ENCODE measurements at places on chromosomes 6 and 20.

GRCh38 chr6:36290668-36291620 is 21.1 kb downstream of the PNPLA1 start:
- DNase-seq: no peak

- DNase-seq: no peak
Measured at GRCh38 chr6:158812611-158813010, 6.6 kb downstream of the EZR start.

- DNase-seq: no peak
Measured at GRCh38 chr6:161830866-161831616, 557.2 kb upstream of the AGPAT4 start.

- no peak for DNase-seq
Measured at GRCh38 chr6:29506446-29507067, 18.8 kb upstream of the MAS1L start.

DNA sequence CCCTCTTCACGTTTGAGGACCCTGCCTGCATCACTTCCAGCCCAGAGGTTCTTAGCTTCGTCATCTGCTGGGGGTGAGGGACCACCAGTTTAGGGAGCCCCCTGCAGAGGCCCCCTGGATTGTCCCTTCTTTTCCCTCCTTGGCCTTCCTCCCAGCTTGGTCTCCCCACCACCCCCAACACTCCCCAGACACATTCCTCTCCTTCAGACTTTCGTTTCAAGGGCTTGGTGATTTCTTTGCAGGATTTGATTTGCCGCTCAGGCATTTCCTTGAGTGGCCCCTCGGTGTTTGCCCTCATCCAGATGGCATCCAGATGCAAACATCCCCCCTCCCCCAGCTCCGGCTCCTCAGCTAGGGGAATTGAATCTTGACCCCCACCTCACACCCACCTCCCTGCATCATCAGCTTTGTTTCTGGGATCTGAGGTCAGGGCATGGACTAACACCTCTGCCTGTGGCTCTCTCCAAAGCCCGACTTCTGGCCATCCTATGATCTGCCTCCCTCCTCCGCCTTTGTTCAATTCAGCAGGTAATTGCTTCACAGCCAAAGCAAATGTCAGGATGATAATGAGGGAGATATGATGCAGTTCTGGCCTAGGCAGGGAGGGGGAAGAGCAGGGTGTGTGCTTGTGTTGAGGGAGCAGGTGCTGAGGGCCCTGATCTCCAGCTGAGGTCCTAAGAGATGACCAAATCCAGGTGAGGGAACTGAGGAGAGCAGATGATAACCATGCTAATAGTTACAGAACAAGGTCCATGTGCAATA is 141.5 kb downstream of the VEGFA start:
- DNase-seq: no peak

- no peak for DNase-seq
Measured at GRCh38 chr6:68186870-68187269, 448.2 kb upstream of the ADGRB3 start.

Data from activated CD4-positive, alpha-beta memory T cell treated with anti-CD3 and anti-CD28 coated beads, Interleukin-2, amount 10 ng/mL, durations not matched to agents 7 days and 5 days (primary cell).